ENCODE measurements at places on chromosomes 11 and 22.

DNA sequence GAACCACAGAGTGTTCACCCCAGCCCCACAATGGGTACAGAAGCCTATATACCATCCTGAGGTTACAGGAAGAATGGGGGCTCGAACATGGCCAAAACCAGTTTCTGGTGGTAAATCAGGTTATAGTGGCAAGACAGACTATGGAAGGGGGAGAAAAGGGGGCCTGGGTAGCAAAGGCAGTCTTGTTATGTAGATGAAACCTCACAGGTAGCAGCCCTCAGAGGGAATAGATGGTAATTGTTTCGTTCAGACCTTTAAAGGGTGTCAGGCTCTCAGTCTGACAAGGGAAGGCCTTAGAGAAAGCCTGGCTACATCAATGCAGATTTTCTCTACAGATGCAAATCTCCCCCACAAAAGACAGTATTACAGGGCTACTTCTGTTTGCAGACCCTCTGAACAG lies 3.4 kb downstream of the CAPN1 start:
- DNase-seq = no peak

DNA sequence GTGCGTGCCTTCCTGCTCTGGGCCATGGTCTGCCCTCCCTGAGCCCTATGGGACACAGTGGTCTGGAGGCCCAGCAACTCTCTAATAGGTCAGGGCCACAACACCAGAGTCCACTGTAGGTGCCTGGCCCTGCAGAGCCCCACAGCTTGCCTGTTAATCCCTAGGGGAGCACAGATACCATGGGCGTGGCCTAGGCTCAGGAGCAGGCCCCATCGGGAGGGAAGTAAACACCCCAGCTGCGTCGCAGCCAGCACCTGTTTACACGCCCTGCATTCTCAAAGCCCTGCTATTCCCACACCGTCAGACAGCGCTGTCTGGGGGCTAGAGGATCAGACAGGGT lies 2.5 kb downstream of the KCTD17 start:
- no peak for DNase-seq

- no peak for DNase-seq
Measured at GRCh38 chr11:45333001-45333971, 47.1 kb upstream of the SYT13 start.

DNA sequence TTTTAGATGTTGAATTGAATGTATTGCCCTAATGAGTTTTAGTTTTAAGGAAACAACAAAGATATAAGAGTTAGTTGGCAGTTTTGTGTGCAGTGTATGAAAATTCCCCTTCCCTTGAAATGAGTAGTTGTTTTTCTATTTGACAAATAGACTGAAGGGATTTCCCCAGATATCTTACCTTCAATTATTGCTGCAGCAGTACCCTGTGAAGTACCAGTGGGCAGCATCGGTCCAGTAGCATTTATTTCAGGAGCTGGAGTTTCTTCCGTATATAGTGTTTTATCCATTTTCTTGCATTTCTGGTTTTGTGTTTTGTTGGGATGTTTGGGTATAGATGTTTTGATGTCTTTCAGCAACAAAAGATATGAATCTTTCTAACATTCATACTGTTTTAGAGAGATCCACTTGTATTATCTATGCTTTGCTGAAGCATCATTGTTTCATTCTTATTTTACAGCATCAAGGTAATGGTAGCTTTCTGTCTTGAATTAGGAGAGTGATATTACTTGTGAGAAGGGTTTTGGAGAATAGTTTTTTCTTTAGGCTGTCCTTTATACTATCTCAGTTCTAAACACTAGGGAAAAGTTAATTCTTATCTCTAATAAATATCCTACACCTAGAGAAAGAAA lies 7.4 kb downstream of the KMT2A start:
- no peak for DNase-seq

DNA sequence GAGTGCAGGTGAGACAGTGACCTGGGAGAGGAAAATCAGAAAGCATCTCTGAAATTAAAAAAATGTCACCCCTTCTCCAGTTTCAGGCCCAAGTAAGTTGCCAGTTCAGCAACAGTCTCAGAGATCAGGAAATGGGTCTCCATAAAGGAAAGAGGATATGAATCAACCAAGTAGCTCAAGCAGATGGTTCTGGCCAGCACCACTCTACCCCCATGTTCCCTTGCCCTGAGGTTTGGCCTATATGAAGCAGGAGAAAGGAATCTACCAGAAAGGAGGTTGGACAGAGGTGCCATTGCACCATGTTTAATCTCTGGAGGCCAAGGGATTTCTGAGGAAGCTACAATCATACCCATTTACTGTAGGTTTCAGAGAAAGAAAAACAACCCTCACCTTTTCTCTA lies 7.7 kb downstream of the FZD4 start:
- DNase-seq = no peak

GRCh38 chr11:76564364-76564763 lies 106.2 kb downstream of the LRRC32 start:
- DNase-seq = no peak

GRCh38 chr11:116582571-116582970 lies 190.2 kb downstream of the BUD13 start:
- DNase-seq = no peak

DNA sequence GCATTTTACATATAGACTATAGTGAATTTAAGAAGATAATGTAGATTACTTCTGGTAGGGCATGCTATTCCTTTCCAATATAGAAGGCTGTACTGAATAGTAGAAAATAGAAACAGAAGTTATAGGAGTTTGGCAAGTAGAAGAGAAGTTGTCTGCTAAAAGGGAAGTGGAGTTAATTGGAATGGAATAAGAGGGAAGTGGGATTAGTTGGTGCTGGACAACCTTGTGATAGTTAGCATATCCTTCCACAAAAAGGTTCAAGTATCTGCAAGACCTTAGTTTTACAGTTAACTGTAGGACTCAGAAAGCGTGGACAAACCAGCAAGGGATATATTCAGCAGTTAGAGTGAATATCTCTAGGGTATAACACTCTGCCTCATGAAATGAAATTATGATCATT lies 185.5 kb downstream of the SWAP70 start:
- DNase-seq = no peak

DNA sequence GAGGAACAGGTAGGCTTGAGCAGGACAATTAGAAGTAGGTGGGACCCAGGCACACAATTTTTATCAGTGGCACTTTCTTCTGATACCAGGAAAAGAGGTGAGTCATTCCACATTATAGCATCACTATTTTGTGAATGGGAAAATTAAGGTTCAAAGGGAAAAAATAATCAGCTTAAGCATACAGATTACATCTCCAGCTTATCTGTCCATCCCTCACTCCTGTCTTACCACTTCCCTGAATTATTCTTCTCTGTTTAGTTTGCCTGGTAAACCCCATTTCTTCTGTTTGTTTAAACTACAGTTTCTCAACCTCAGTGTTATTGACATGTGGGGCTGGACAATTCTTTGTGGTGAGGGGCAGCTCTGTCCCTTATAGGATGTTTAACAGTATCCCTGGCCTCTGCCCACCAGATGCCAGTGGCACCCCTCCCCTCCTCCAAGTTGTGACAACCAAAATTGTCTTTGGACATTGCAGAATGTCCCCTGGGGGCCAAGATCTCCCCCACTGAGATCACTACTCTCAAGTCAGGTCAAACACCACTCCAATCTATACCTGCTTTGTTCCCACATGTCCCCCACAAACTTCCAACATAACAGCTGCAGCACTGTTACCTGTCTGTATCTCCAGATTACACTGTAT lies 8.5 kb upstream of the XBP1 start:
- no peak for DNase-seq

GRCh38 chr11:69656536-69657455 lies 15.8 kb downstream of the CCND1 start:
- no peak for DNase-seq

GRCh38 chr11:111179184-111179910 lies 66.2 kb upstream of the POU2AF2 start:
- DNase-seq = no peak

DNA sequence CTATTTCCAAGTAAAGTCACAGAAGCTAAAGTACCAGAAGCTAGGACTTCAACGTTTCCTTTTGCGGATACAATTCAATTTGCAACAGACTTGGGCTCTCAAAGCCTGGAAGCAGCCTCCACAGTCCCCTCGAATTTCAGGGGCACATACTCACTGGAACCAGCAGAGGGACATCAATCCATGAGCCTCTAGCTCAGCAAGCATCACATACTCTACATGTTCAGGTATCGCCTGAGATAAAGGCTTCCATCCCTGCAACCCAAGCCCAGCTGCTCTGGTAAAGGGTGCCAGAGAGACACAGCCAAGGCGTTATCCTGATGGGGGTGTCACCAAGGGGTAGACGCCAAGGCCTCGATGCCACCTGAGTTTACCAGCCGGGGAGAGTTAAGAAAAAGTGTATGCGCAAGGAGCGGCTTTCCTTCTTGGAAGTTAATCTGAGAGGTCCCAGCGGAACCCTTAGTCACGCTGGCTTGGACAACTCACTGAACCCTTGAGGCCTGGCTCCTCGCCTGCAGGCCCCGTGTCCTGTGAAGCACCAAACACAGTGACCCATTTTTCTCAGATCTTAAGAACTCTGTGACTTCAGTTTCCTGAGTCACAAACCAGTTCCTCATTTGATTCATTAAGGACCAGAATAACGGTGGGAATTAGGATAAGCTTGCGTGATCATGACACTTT lies 13.0 kb downstream of the LTO1 start:
- no peak for DNase-seq

GRCh38 chr11:44601471-44602370 lies 36.3 kb downstream of the CD82 start:
- no peak for DNase-seq

GRCh38 chr22:28600546-28601143 lies 79.0 kb downstream of the TTC28 start:
- DNase-seq = no peak

DNA sequence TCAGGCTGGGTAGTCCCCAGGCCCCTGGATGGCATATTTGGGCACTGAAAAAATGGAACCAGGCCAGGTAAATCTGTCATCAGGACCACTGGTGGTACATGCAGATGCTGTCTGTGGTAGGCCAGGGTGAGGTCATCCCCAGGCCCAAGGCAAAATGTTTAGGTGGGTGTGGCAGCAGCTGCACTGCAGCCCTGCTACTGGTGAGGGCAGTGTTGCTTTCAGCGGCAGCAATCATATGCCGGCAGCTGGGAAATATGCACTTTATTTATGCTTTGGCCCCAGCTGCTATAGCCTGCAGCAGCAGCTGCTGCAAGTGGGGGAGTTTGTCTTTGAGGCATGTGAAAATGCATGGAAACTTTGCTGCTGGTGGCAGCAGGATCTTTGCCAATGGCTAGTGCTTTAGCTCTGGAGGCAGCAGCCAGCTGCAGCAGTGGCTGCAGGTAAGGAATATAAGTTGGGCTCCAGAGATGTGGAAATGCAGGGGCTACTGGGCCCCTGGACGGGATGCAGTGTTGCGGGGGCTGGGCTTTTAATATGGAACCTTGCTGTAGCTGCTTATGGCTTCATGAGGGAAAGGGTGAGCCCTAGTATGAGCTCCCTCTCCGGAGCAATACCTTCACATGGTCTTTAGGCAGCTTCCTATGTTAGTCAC lies 365.7 kb upstream of the CADM1 start:
- DNase-seq = no peak

DNA sequence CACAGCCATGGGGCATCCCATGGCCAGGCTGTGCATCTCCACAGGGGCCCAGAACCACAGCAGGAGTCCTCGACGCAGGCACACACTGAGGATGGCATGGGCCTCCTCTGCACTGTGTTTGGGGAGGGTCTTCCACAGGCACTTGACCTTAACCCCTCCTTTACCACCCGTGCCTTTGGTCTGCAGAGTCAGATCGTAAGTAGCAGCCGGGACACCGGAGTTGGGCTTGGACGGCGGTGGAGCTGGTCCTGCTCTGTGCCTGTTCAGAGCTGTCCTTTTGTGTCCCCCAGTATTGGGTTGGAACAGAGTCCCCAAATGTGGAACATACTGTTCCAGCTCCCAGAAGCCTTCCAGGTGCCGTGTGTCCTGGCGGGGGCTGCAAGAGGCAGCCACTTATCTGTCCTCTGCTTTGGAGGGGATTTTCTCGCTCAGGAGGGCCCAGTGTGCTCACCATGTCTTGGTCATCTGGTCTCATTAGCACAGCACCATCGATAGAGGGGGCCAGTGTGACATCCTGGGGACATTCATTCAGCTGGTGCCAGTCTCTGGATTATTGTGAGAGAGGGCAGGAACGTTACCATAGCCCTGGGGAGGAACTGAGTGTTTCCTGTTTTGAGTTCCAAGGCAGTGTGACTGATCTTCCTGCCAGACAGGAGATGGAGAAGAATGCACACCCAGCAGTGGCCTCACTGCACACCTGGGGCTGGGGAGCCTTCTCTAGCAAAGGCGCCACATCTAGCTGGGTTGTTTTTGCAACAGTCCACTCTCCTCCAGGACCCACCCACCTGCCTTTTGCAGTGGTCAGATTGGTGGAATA lies 12.4 kb downstream of the CRELD2 start:
- peak; percentile 51 for DNase-seq

GRCh38 chr11:80041136-80042000 lies 600.5 kb upstream of the TENM4 start:
- DNase-seq = no peak
